ENCODE measurements at places on chromosomes 16 and 17. TPM values are rescaled to one million over a fixed set of nuclear protein-coding genes. Genes with fewer than 3 reads are reported as not detected.

The IRX3 gene
- total RNA-seq, result 5.0 TPM

GRCh38 chr17:8869114-8869815 lies 1.8 kb upstream of the PIK3R6 start:
- no peak for DNase-seq

- no peak for DNase-seq
Observed at GRCh38 chr17:21204935-21205334, 9.0 kb downstream of the TMEM11 start.

DNA sequence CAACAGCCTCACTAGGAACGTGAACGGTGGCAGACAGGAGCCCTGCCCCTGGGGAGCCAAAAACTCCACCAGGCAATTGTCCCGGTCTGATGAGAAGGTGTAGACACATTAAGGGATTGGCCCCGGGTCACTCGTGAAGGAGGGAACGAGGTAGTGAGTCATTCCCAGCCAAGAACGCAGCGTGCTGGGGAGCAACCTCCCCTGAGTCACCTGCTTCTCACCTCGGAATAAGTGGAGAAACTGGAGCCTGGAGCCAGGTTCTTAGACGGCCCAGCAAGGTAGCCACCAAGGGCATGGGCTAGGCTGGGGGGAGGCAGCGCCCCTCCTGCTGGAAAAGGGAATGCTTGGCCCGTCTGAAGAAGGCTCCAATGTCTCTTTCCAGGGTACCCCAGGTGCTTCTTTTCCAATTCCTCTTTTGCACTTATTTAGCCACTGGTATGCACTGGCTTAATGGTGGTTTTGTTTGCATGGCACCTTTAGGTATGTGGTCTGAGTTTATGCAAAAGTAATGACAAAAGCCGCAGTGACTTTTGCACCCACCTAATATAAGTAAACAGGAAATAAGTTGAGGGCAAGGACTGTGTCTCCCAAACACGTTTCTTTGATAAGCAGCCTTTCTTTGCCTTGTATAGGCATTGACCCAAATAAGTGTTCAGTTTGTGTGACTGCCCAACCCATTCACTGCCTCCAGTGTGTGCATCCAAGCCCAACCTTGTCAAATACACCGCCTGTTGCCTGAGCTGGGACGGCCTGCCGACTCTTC lies 1.8 kb upstream of the HELZ start:
- peak; percentile 54 for DNase-seq

Data from right atrium auricular region (tissue), 2 donors.